Activated T-cell treated with anti-CD3 and anti-CD28 coated beads for 48 hours (primary cell): ENCODE measurements at places on chromosomes 1 and 21.

DNA sequence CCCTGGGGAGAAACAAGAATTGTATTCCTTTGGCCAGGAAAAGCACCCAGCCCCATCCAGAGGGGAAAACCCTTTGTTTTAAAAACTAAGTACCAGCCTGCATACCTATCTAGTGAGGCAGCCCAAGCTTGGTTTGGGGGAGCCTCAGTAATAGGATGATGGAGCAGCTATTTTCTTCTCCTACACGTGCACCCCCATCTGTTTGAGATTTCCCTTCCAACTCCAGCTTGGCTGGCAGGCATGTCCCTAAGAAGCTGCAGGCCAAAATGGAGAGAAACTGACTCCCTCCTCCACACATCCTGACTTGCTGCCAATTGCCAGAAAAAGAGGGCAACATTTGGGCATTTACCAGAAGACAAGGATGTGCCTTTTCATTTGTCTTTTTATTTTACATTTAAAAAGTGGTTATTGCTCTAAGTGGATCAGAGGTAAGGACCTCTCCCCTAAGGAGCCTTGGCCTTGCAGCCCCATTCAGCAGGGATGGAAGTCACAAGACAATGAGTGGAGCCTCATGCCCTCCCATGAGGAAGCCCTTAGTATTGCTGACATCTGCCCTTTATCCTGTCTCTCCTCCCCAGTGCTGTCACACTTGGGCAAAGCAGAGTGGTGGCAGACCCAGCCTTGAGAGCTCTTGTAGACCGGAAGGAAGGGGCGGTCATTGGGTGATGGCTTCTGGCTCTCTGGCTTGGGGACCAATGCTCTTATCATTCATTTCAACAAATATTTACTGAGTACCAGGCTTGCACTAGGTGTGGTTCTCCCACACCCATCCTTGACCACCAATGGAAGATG lies 8.6 kb downstream of the FNDC5 start:
- no peak for DNase-seq

- no peak for DNase-seq
These were observed 47.7 kb downstream of the COQ8A start for GRCh38 chr1:226987623-226988333.

DNA sequence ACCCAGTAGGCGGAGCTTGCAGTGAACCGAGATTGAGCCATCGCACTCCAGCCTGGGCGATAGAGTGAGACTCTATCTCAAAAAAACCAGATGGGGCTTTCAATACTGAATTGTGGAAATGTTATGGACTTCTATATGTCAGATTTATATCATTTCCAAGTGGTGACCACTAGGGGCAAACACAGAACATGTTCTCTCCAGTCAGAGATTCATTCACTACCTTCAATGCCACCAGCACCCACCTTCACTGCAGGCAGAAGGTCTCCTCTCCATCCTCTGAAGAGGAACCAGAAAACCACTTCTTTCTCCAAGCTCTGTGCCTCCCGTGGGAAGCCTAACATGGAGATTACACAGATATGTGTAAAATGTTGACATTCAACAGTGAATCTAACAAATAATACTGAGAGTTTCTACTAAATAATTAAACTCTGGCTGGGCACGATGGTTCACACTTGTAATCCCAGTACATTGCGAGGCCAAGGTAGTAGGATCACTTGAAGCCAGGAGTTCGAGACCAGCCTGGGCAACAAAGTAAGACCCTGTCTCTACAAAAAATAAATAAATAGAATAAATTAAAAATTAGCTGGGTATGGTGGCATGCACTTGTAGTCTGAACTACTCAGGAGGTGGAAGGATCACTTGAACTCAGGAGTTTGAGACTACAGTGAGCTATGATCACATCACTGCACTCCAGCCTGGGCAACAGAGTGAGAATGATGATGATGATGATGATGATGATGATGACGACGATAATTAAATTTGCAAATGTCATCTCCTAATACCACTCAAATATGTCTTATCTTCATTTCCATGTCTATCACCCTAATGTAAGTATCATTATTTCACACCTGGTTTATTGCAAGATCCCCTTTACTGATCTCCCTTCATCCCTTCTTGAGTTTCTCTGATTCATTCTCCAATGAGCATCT lies 151.1 kb downstream of the ZNF281 start:
- DNase-seq = no peak

DNA sequence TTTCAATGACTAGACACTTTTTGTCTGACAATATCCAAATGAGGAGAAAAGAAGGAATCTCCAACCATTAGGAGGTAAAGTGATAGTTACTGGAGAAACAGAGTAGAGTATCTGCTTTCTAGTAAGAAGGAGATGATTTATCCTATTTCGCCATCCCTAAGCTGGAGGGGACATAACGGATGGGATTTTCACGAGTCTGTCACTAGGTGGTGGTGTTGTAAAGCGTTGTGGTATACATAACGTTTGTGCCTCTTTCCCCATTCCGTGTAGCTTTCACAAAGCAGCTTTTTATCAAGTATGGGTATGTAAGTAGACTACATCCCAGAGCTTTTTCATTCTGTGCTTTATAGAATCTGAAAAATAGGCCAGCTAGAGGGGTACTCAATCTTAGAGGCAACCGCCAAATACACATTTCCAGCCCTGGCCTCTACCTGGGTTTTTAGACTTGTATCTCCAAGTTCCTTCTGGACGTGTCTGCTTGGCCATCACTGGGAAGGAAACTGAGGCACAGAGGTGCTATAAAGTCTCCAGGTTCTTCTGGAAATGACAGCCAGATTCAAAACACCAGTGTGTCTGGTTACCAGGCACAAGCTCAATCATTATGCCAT lies 33.3 kb upstream of the FAM3B start:
- DNase-seq = no peak

DNA sequence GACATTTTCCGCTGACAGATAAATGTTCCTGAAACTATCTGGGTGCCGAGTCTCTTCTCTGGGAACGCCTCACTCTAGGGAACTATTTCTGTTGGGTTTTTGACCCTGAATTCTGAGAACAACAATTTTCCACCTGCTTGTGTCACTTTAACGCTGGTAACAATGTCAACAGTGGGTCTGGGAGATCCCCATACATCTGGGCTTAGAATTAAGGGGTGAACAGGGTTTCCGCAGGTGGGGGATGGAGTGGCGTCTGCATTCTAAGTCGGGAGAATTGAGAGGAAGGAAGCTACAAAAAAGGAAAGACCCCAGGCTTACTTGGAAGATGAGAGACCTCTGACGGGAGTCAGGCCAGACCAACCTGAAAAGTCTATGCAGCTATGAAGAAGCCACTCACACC lies 8.7 kb downstream of the CD247 start:
- no peak for DNase-seq

GRCh38 chr1:223343692-223344091 lies 20.3 kb downstream of the SUSD4 start:
- no peak for DNase-seq

DNA sequence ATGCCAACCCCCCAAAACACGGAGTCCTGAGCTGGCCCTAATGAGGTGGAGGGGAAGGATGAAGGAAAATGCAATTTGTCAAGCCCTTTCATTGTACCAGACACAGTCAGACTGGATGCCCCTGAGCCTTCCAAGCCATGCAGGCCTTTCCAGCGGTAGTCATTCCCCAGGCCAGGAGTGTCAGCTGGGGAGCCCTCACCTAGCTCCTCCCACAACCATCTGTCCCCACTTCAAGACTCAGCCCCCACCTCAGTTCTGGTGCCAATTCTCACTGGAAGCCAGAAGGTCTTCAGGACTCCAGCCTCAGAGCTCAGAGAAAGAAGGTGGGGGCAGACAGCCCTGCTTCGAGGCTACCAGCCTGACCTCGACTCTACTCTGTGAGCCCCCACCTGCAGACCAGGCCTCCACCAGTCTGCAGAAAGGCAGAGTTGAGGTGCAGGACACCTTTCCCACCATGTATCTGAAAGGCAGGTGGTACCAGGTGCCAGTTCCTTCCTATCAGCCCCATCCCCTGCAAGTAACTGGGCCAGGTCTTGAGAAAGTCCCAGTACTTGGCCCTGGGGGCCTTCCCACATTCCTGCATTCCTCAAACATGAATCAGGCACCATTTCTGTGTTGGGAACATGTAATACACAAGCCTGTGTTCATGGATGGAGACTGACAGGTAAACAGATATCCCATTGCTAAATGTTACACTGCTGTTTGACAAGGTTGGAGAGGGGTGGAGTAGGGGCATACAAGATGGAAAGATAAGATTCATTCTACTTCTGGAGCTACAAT lies 180.6 kb upstream of the EDN2 start:
- no peak for DNase-seq

- no peak for DNase-seq
These were observed 135.4 kb upstream of the TNR start for GRCh38 chr1:175878775-175879174.
